Cerebellar nuclear complex (tissue), 1 donor: ENCODE measurements at places on chromosomes 6 and 20.

GRCh38 chr6:139051396-139052060, 23.0 kb downstream of the ABRACL start:
- DNase-seq, result no peak

DNA sequence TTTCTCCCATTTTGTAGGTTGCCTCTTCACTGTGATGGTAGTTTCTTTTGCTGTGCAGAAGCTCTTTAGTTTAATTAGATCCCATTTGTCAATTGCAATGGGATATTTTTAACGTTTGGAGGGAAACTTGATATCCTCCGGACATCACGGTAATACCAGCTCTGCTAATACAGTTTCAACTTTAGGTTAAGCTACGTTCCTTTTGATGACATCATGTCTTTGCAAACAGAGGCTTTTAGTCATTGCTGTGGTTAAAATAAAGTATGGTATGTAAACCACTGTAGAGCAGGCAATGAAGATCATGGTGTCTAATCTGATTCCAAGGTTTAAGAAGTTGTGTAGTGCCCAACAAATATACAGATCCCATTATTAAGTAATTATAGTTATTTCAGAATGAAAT, 168.0 kb upstream of the CHD6 start:
- no peak for DNase-seq

DNA sequence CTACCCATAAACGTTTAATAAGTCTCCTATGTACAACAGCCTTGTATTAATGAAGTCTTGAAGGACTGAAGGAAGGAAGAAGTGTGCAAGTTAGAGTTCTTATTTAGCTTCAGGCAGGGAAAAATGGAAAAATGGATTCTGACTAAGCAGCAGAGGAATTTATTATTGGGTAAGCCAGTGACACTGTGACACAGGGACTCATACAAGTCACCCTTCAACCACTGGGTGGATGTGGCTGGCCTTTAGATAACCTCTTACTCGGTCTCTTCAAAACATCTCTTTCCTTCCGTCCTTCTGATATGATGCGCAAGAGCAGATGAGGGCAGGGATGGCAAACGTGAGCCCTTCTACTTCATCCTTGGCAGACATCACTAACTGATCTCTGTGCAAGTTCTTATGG, 145.6 kb downstream of the DHX35 start:
- DNase-seq, result no peak

GRCh38 chr6:10834823-10835222, 3.5 kb downstream of the MAK start:
- DNase-seq, result no peak

GRCh38 chr6:11604215-11604614, 66.7 kb downstream of the TMEM170B start:
- DNase-seq, result no peak

GRCh38 chr20:2469991-2470422, 582 bp downstream of the SNRPB start:
- DNase-seq, result no peak

GRCh38 chr6:89618026-89618425, 20.5 kb downstream of the LYRM2 start:
- no peak for DNase-seq

DNA sequence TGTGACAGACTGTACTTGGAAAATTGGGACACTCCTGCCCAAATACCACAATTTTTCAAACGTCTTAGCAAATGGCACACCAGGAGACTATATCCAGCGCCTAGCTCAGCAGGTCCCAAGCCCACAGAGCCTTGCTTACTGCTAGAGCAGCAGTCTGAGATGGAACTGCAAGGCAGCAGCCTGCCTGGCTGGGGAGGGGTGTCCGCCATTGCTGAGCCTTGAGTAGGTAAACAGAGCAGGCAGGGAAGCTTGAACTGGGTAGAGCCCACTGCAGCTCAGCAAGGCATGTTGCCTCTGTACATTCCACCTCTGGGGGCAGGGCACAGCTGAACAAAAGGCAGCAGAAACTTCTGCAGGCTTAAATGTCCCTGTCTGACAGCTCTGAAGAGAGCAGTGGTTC, 1003.3 kb upstream of the MAP3K7 start:
- no peak for DNase-seq

- no peak for DNase-seq
These were observed 166.4 kb upstream of the NT5E start for GRCh38 chr6:85283436-85283835.

DNA sequence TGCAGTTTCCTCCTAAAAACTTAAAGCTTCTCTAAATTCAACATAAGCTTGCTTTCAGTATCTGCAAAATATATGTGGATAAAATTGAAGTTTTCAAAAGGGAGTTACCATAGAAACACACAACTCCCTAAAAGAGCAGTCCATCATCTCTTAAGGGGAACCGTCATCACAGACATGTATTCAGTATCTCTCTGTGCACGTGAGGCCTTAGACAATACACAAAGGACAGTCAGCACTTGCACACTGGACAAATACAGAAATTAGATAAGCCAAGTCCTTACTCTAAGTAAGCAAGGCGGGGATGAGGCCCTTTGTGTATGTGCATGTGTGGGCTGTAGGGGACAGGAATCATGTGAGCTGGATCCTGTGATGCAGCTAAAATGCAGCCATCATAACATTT, 136.6 kb downstream of the BACH2 start:
- no peak for DNase-seq

DNA sequence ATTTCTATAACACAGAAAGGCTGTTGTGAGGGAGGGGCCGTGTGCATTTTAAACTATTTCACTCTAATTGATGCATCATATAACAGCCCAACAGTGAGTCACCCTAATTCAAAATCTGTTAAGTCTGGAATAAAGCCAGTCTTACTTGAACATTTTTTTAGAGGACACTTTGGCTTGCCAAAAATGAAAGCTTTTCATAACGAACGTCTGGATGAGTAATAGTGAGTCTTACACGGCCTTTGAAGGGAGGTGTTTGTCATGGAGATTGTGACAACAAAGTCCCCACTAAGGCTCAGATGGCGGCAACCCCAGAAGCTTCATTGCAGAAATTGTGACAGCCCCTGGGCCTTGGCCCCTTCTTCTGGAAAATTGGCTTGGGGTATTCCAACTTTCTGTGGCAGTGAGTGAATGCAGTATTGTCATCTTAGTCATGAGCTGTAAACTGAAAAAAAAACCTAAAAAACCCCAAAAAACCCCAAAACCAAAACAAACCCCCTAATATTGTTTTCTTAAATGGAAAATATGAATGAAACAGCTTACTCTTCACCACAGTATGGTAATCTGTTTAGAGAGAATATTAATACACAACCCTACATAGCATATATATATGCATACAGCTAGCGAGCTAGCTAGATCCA, 92.6 kb upstream of the CLDN20 start:
- DNase-seq, result no peak

DNA sequence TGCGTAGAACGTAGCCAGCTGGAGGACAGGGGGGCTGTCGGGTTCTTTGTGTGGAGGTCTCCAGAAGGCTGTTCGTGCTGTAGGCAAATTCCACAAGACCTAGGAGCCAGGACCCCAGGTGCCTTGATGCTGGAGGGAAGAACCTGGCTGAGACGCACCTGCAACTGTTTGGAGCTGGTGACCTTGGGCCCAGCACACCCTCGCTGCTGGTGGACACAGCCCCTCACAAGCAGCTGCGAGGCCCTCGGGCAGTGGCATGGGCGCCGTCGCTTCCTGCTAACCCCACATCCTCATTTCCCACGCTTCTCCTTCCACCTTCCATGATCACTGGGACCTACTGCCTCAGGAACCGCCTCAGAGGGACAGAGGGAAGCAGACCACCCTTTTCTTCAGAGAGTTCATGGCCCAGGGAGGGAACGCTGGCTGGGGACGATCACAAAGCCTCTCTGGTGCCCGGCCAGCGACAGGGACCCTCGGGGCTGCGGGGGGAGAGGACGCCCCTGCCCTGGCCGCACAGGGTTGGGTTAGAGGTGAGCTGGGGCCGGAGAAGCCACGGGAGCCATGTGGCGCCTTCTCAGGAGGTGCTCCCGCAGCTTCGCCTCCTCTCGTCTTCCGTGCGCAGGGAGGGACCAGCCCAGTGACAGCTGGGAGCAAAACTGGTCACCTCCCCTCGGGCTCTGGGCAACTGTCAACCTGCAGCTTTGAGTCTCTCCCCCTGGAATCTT, 18.4 kb downstream of the DLL1 start:
- DNase-seq, result no peak

- DNase-seq, result no peak
These were observed 56.8 kb downstream of the SNX9 start for GRCh38 chr6:157879873-157880254.

DNA sequence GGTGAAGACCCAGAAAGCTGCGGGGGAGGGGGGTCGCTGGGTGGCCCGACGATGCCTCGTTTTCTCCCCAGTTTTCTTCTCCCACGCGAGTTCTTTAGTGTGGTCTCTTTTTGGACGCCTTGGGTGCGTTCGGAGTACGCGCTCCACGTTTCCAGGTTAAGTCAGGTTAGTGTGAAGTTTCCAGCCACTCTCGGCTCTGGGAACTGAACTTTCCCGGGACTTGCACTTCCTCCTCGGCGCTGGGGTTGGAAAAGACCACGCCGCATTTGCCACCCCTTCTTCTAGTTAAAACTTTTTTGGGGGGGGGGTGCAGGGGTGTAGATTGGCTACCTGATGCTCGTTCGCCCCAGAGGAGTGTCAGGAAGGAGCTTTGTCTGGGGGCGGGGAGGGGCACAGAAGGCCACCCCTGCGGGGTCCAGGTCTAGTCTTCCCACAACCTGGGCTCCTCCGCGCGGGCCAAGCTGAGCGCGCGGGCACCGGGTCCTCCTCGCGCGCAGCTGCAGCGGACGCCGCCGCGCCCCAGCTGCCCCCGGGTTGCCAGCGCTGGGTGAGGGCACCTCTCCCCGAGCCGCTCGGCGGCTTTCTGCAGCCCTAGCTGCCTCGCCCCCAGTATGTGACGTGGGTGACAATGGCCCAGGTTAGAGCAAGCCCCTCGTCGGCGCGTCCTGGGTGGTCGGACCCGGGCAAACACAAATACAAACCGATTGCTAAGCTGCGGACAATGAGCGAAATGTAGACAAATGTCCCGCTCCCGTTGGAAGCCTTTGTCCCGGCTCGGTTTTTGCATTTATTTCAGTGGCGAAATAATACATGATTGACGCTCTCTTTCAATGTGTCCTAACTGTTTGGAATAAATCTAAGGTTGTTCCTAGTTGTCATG, 1.7 kb upstream of the NKX2-2 start:
- DNase-seq, result no peak

DNA sequence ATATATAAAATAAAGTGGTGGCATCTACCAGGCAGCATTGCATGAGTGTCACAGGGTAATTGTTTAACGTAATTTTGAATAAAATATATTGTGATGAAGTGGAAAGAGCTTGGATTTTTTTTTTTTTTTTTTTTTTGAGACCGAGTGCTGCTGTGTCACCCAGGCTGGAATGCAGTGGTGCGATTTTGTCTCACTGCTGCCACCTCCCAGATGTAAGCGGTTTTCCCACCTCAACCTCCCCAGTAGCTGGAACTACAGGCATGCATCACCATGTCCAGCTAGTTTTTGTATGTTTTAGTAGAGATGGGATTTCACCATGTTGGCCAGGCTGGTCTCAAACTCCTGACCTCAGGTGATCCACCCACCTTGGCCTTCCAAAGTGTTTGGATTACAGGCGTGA, 81.1 kb upstream of the SMIM8 start:
- DNase-seq, result no peak

DNA sequence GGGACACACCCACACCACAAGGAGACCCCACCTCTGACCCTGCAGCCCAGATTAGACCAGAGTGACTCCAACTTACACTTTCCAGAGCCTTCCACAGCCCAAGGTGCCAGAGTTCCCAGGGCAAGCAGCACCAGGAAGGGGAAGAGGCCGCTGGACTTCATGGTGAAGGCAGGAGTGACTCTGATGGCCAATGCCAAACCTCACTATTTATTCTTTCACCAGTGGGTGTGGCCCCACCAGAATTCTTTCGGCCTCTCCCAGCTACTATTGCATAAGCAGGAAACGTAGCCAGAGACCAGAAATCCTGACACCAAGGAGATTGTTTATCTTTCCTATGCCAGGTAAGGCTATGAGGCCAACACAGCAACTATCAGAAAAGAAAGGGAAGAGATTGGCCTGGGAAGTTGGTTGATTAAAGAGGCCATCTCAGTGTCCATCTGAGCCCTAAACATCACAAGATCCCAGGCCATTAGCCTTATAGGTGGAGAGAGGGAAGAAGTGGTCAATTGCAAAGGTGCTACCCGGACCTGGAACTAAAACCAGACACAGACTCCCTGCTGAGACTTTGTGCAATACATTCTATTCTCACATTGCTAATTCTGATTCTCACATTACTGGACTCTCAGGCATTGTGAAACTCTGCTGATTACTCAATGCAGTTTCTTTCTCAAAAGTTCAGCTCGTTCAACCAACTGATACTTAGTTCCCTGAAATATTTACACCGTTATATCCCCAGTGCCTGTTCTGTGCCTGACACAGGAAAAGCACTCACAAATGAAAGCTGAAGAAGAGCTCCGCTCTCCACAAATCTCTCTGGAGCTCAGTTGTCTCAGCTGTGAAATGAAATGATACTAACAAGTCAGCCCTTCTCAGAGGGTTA, at the start of gene SLPI:
Gene SLPI (minus strand): TSS at position 182 of the 880 bp plus-strand sequence. CDS start 21 bp downstream, at position 161.
- no peak for DNase-seq

DNA sequence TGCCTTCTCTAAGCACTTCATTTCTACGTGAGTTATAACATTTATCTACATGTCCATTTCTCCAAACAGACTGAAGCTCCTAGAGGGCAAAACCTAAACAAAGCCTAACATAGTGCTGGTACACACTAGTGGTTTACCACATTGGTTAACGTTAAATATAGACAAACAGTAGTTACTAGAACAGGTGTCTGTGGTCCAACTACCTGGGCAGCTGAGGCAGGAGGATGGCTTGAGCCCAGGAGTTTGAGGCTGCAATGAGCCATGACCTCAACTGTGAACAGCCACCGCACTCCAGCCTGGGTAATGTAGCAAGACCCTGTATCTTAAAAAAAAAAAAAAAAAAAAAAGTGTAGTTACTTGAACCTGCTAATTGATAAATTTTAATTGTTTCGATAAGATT, 26.5 kb downstream of the PTPRK start:
- DNase-seq, result no peak

DNA sequence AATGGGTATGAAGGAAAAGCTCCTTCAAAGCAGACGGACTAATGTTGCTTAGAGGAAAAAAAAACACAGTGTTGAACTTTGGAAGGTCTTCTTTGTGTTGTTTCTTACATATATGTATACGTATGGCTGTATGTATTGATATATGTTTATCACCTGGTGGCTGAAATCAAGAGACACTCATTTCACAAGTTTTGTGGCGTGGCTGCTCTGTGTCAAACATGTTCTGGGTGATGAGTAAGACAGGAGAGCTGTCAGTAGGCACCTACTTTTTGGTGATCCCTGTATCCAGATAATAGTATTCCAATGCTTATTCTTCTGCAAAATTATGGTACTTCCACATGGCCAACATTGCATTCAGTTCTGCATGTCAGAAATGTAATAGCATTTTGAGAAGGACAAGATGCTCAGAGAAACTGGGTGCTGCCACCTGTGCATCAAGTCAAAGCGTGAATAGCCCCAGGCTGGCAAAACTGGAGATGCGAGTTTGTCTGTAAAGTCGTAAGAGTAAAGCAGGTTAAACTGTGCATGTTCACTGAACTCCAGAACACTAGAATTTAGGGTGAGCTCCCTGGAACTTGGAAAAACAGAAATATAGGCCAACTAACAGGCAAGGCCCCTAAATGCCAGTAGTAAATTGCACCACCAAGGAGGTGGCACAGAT, 67.9 kb downstream of the ARMC2 start:
- DNase-seq, result no peak
